NCI-H1092 (cell line): ENCODE measurements at places on chromosomes 5 and 9.

GRCh38 chr5:65927503-65928321 is 1.3 kb downstream of the ERBIN start:
- DNase-seq = no peak

DNA sequence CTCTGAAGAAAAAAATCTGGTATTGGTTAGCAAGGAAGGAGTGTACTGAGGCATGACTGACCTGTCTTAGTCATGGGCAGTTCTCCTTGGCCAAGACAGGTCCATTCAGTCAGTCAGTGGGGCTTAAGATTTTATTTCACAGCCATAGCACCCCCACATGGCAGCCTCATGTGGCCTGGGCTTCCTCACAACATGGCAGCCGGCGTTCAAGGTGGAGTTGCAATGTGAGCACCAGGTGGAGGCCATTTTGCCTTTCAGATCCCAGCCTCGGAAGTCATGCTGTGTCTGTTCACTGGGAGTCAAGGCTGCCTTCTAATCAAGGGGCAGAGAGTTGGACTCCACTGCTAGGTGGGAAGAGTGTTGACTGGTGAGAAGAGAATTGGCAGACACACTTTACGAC is 10.3 kb upstream of the CARD19 start:
- no peak for DNase-seq

DNA sequence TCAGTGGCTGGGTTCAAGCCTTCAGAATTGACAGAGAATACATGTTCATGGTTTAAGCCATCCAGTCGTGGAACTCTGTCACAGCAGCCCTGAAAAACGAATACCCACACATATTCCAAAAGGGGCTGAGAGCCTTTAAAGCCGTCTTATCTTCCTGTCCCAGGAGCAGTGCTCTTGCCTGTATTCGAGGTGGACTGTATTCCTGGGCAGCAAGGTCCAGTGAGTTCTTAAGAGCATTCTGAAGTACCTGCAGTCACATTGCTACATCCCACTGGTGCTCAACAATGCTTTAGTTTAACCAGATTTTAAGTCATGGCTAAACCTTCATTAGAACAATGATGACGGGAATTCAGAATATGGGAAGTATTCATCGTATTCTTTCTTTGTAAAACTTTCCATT is 380.7 kb upstream of the KLF4 start:
- DNase-seq = no peak

GRCh38 chr9:114250235-114250568 is 72.7 kb upstream of the ORM1 start:
- peak; percentile 83 for DNase-seq

GRCh38 chr5:160227012-160227411 is 2.3 kb upstream of the FABP6 start:
- no peak for DNase-seq

GRCh38 chr9:110047955-110048402 is 160.0 kb downstream of the C9orf152 start:
- no peak for DNase-seq

DNA sequence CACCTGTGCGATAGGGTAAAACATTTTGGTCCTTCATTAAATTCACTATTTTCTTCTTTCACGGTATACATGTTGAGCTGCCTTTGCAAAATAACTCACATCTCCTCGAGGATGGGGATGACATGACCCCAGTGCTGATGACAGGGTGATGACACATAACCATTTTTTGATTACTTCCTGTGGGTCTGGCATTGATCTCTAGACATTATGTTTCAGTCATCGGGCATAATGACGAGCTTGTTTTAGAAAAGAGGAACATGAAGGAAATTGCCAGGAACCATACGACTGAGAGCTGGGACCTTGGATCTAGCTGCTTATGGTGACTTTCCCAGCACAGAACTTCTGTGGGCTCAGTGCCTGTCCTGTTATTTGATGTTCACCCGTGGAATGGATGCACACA is 25.2 kb downstream of the COL5A1 start:
- DNase-seq = no peak

DNA sequence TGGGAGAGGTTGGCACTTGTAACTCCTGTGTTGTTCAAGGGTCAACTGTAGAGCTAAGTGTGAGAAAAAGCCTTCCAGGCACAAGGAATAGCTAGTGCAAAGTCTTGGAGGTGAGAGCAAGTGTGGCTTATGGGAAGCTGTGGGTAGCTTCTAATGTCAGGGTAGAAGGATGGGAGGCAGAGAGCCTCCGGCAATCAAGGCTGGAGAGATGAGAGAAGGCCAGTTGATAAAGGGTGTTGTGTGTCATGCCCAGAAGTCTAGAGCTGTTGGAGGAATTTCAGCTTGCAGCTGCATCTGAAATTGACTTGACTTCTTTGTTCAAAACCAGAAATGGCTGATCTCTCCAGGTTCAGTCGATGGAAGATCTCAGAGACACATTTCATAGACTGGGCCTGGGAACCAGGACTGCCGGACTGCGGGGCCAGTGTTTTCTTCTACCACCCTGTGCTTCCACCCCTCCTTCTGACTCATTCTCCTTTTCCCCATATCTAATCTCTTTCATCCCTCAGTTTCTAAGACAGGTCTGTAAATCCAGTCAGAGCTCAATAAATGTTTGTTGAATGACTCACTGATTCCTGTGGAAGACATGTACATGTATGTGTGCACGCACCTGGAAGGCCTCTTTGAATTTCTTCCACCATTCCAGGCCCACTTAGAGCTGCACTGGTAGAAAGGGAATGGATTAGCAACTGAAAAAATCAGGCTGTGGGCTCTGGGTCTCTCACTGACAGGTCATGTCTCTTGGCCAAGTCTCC is 67.8 kb upstream of the KLF4 start:
- DNase-seq = no peak

DNA sequence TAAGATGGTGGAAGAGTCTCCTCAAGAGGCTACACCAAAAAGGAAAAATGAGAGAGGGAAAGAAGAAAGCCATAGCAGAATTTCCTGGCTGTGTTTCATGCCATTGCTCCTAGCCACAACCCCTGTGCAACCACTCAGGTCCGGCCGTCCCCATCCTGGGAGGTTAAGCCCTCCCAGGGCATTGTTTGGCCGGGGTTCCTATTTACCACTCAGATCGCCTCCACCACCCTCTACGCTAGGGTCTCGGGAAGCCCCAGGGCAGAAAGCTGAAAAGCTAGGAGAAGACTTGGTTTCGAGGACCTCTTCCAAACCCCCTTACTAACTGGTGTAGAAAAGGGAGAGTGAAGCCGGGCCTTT is 715 bp downstream of the RC3H2 start:
- no peak for DNase-seq

DNA sequence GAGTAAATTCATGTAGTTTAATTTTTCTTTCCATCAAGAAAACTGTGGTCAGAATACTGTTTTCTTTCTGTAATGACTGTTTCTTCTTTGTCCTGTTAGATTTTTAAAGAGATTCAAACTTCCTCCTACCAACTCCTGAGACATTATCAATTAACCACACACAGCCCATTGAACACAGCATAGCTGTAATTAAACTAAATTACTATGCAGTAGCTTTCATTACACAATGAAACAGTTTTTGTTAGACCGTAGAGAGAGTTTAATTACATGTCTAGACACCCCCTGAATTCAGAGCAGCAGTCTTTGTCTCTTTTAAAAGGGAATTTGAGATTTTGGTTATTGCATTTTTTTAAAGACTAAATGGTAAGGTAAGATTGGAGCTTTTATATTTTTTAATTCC is 77.5 kb downstream of the STARD4 start:
- no peak for DNase-seq

GRCh38 chr5:121763665-121764064 is 88.0 kb upstream of the FTMT start:
- DNase-seq = no peak

DNA sequence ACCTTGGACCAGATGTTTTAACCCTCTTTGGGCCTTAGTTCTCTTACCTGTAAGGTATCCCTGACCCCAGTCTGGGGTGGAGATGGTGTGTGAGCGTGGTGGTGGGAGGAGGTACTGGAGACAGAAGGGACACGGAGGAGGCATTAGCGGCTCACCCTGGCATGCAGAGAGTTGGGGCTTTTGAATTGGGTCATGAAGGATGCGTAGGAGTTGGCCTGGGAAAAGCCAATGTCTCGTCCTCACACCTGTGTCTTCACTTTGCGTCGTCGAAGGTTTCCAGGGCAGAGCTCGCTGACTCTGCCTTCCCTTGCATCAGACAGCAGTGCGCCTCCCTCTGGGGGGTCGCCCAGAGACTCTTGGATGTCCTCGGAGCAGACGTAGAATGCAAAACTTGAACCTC is 11.2 kb downstream of the RXRA start:
- no peak for DNase-seq

DNA sequence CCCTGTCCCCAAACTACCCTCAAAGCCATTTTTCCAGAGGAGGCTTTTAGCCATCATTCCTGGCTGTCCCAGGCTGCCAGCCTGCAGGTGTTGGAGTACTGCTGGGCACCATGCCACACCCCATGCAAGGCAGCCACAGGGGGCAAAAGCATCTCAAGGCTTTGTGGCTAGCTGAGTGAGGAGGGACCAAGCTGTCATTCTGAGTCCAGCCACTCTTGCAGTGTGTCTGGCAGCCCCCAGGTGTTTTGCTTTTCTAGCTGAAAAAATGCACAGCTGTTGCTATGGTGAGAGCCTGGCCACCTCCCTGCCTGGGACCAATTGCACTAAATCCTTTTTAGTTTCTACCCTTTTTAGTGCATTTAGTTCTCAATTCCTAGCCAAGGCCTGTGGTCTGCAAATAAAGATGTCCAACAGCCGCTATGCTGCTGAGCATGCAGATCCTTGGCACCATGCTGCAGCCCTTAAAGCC is 50.4 kb upstream of the PTGS1 start:
- no peak for DNase-seq

DNA sequence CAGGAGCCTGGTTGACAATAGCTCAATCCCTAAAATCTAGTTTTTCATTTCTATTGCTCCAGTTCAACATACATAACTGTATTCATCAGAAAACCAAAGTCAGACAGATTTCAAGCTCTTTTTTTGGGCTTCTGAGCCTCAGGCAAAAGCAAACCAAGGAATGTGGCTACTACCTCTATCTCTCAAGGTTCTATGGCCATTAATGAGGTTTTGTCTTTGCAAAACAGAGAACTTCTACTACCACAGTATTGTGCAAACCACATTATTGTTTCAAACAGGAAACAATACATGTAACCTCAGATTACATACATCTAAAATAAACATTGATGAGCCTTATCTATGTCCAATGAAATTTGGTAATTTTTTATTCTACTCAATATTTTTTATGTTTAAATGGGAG is 35.5 kb upstream of the FTMT start:
- no peak for DNase-seq

DNA sequence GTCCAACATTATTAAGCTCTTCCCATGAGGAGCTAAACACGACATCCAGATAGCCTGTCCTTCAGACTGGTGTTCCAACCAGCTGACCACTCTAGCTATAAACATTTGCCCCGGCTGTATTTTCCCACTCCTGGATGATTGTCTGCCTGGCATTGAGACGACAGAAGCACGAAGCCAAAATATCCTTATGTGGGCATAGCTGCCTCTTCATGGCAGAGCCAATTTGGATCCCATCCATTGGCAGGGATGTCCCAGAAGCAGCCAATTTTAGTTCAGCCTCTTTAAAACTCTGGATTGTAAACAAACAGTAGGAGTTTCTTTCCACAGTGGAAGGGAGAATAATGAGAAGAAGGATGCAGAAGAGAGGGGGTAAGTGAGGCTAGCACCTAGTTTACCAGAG is 507.6 kb downstream of the CETN3 start:
- no peak for DNase-seq

DNA sequence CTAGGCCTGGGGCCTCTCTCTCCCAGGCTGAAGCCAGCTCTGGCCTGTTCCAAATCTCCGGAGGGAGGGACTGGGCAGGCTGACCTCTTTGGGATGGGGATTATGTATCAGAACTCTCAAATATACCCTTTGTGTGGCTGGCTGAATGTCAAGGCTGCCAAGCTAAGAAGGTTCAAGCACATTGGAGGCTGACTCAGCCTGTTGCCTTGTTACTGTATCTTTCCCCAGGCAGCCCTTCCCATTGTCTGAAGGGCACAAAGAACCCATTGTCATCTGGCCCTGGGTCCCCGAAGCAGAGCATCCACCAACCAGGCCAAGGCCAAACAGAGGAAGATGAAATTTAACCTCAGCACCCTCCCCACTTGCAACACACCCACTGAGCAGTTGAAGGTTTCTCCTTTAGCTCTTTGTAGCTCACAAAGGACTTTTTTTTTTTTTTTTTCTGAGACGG is 7.3 kb upstream of the SPARC start:
- no peak for DNase-seq

GRCh38 chr5:168925160-168925559 is 346.0 kb upstream of the PANK3 start:
- DNase-seq = no peak

DNA sequence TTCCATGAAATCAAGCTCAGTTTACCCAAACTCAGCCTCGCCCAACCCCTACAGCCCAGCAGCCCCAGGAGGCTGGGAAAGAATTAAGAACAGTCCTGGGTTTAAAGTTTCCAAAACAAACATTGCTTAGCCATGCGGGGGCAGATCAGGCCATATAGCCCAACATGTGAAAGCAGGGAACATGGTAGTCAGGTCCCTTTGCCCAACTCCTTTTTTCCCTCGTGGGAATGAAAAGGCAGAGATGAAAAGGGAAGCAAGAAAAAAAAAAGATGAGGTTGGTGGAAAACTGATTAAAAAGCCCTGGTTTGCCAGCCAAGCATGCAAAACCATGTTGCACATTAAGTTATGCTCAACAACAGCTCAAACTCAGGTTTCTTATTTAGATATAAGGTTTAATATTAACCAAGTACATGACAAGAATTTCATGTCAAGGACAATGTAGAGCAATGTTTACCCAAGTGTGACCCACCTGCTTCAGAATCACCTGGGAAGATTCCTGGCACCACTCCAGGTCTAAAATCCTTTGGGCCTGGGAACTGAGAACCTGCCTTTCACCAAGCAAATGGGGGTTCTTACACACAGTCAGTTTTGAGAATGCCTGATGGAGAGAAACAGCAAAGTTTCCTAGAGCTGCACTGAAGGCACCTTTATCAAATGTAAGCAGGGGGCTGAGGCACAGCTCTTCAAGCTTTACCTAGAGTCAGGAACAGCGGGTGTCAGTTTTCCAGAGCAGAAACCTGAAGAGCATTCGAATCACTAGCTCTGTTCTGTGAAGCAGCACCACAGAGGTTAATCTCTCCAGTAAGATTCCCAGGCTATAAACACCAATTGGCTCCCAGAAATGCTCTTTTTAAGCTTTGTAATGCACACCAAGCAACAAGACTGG is 1.7 kb downstream of the FREM1 start:
- DNase-seq = no peak

DNA sequence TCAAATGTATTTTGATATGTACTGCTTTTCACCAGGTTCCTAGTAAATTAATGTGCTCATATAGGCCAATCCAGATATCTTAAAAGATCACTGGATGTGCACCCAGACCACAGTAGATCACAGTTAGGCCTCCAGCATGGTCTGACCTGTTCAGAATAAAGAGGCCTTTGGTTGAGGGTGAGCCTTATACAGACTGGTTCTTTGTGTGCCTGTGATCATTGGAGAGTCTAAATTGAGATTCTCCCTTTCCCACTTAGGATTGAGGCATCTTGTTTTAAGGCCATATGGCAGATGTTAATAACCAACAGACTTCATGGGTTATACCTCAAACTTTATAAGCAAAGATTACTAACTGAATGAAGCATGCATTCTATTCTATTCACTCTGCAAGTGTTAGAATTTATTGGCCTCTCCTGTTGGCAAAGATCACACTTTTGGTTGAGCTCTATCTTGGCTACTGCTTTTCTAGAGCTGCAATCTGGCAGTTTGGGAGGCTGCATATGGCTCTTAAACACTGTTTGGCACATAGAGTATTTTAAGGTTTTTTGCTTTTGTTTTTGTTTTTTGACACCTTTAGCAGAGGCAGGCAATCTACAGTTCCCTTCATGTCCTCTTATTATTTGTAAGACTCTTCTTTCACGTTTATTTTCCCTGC is 8.5 kb downstream of the CHSY3 start:
- no peak for DNase-seq
